ENCODE measurements at places on chromosomes 1 and 21.

DNA sequence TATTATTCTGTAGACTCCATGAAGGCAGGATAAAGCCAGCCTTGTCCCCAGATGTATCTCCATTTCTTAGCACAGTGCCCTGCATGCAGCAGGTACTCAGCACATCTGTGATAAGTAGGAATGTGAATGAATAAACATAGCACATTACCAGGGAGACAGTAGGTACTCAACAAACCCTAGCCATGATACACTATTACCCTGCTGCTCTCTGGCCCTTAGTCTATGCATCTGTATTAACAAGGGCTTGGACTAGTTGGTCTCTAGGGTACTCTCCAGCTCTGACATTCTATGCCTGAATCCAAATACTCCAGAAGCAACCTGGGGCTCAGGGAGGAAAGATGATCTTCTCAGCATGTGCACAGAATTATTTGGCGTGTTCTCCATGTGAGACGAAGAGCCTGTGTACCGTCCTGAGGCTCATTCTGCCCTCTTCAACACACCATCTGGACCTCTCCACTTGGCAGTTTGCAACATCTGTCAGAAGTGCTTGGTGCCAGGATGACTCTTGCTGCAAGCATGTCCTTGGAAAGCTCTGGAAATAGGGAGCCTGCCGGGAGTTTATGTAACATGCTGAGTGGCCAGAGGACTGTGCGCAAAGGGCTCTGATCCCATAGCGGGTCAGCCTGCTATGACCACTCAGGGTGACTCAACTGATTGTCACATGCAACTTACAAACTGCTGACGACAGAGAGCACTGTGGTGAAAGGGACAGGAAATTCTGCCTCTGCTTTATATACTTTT, 228.2 kb upstream of the USP24 start:
- DNase-seq: peak; percentile 13

DNA sequence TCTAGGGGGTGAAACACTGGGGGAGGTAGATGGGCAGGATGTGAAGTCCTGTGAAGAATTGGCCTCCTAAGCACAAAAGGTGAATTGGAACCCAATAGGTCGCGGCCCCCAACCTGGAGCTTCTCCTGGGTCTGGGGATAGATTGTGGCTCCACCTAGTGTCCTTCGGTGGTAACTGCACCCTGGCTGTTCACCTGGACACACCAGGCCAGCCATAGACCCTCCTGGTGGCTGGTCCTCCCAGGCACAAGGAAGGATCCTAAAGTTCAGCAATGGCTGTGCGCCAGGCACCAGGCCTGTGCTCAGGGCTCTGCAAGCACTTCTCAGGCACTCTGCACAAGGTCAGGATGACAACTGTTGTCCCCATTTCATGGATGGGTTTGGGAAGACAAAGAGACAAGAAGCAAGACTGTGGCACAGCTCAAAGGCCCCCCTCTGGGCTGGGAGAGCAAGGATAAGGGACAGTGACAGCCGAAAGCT, 13.5 kb downstream of the ESPN start:
- DNase-seq: peak; percentile 86

DNA sequence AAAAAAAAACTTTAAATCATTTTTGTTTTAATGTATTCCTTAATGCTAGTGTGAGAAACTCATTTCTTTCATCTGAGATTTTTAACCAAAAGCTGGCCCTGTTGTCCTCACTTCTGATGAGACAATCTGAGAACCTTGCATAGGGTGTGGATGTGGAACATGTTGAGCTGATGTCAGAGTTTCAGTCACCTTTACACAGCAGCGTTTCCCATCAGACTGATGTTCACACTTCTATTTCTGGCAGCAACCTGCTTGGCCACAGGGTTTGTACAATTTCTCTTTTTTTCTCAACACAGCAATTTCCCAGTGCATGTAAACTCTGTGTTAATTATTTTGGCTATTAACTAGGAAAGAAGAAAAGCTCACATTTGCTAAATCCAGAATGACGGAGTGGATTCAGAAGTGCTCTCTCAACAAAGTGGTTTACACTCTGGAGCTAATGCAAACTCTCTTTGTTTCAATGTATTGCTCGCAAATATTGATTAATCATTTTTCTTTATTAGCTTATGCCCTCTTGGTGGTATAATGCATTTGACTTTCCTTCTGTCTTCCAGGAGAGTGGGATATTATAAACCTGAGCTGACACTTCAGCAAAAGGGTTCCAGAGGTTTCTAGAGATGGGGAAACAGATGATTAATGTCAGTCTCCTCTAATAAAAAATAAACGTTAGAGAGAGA, 70.5 kb upstream of the HSPA13 start:
- no peak for DNase-seq

- peak; percentile 55 for DNase-seq
Measured at GRCh38 chr1:233738396-233738795, 124.5 kb downstream of the KCNK1 start.

- DNase-seq: no peak
Measured at GRCh38 chr1:1360506-1361169, 2.3 kb upstream of the MXRA8 start.

GRCh38 chr1:39635205-39635870, 4.1 kb downstream of the HEYL start:
- no peak for DNase-seq

DNA sequence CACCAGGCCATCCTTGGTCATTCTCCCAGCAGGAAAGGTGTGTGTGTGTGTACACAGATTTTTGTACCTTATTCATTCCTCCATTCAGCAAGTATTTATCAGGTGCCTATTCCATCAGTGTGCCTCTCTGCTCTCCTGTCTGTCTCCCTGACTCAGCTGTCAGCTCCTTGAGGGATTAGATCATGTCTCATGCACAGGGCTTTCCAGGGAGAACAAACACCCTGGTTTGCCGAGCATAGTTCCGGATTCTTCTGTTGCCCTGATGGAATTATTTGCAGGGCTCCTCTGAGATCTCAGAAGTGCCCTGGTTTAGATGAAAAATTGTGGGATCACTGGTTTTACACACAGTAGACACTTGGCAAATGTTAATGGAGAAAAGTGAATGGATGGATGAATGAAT, 8.1 kb upstream of the SDHB start:
- no peak for DNase-seq

DNA sequence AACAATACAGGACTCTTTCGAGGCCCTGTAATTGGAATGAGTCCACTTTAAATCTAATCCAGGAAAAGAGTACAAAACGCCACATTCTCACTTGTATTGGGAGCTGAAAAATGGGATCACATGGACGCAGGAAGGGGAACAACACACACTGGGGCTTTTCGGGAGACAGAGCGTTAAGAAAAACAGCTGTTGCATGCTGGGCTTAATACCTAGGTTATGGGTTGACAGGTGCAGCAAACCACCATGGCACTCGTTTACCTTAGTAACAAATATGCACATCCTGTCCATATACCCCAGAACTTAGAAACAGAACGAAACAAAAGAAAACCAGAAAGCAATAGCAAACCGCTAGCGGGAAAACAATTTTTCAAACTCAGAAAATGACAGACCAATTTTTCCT, 1532.7 kb upstream of the TPTE start:
- no peak for DNase-seq

- no peak for DNase-seq
Measured at GRCh38 chr1:216535059-216535458, 111.8 kb upstream of the USH2A start.

DNA sequence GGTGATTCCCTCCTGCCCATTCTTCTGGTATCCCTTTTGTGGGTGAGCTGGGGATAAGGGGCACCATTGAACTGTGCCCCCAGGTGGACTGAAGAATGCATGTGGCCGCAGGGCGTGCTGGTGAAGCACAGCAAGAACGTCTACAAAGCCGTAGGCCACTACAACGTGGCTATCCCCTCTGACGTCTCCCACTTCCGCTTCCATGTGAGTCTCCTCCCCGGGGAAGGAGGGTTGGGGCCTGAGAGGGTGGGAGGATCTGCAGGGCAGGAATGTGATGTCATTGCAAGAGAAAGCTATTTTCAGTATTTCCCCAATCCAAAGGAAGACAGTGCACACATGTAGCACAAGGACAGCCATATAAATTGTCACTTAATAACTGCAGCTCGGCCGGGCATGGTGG, 7.5 kb upstream of the KPNA6 start:
- DNase-seq: no peak

DNA sequence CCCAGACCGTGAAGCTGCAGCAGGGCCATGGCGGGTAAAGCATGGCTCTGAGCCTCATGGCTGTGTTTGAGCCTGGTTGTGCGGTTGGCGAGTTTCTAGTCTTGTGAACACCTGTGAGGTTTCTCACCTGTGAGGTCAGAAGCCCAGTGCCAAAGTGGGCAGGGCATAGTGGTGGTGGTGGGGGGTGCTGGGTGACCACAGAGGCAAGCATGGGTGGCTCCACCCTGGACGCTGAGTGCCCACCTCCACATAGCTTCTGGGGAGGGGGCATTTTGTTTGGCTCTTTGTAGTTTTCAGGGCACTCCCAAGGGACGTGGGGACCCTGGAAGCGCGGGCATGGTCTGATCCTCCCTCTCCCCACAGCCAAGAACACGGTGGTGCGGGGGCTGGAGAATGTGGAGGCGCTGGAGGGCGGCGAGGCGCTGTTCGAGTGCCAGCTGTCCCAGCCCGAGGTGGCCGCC, 91.1 kb downstream of the TRIM11 start:
- DNase-seq: no peak

DNA sequence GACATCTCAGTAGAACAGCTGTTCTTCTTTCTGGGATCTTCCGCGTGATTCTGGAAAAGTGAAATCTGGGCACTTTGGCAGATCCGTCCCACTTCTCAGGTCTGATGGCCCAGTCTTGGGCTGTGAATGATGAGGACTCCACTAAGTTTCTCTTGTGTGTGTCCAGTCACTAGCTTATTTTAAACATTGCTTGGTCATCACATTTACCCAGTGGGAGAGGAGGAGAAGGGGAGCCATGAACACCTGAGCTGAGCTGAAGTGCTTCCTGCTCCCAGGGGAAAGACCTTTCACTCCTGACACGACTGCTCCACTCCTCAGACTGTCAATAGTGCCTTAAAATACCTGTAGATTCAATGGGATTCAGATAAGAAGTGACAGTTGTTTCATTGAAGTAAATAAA, 101.9 kb upstream of the SLC35F3 start:
- DNase-seq: no peak

- DNase-seq: no peak
Measured at GRCh38 chr21:29104239-29104708, 26.2 kb upstream of the MAP3K7CL start.

GRCh38 chr1:199282751-199283305, 644.0 kb downstream of the PTPRC start:
- DNase-seq: no peak

- no peak for DNase-seq
Measured at GRCh38 chr1:22722901-22723550, 12.4 kb downstream of the EPHB2 start.

- DNase-seq: no peak
Measured at GRCh38 chr1:180235077-180235501, 5.0 kb downstream of the LHX4 start.

DNA sequence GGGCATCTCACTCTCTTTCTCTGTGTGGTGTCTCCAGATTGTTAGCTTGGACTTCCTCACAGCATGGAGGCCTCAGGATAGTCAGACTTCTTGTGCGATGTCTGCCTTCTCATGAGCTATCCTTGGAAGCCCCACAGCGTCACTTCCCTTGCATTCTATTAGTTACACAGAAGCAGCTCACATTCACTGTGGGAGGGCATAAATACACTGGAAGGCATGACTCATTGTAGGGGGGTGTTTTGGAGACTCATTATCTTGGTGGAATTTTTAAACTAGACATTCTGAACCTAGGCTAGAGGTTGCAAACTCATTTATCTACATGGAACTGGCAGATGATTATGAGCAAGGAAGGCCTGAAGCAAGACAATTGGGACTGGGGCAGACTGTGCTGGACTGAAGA, 21.4 kb upstream of the FASLG start:
- DNase-seq: no peak

GRCh38 chr1:161915051-161915503, 108.6 kb downstream of the OLFML2B start:
- no peak for DNase-seq

DNA sequence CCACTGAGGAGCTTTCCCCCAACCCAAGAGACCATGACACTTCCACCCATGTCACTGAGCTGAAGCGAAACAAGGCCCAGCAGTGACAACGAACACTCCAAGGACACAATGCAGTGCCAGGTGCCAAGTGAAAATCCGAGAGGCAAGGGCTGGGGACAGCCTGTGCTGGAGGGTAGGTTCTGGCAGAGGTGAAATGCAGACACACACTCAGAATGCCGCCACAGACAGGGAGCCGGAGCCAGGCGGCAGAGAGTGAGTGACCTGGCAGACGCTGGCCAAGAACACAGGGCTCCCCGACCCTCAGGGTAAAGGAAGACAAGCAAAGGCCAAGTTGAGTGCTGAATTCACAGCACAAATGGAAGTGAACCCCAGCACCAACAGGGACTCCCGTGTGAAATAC, 78.9 kb downstream of the CD46 start:
- DNase-seq: no peak

DNA sequence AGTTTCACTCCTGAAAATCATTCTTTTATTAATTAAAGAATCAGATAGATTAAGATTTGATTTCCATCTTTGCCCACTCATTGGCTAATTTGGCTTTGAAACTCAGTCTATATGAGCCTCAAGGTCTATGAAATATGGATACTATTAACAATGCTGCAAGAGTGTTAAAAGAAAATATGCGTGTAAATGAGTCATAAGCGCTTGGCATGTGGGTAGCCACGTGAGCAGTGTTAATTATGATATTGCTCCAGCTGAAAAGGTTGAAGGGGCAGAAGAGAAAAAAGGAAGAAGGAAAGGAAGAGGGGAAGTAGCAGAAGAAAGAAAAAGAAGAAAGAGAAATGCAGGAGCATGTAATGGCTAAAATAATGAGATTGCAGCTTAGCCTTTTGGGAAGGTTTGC, 151.4 kb downstream of the CHRM3 start:
- DNase-seq: no peak
